Dermis blood vessel endothelial cell (primary cell): ENCODE measurements at places on chromosomes 3 and 15.
A peak's percentile ranks its signal among the peaks of the same experiment; 100 is the strongest.

GRCh38 chr3:44323341-44323955, 15.1 kb upstream of the TCAIM start:
- DNase-seq = peak; percentile 82

- DNase-seq = no peak
These were observed 33.3 kb upstream of the GPR171 start for GRCh38 chr3:151236316-151236715.

- DNase-seq = no peak
These were observed 634 bp downstream of the MINDY2 start for GRCh38 chr15:58771621-58772250.

- DNase-seq = no peak
These were observed 63.7 kb upstream of the NDN start for GRCh38 chr15:23750776-23751175.

- DNase-seq = peak; percentile 56
These were observed at the start of gene CHST13 for GRCh38 chr3:126523745-126524428. CHST13 (plus strand) TSS chr3:126524155; CDS start chr3:126524333, 178 bp downstream.

DNA sequence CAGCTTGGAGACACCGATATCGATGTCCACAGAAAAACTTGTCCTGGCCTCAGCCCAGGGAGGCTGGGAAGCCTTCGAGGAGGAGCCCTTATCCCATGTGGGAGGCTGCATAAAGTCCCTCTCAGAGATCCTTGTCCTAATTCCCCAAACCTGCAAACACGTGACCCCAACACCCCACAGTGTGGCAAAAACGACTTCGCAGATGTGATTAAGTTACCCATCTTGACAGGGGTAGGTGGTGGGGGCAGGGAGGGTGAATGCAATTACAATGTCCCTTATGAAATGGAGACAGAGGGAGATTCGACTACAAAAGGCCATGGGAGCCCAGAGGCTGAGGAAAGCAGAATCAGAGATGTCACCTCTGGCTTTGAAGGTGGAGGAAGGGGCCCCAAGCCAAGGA, 2.3 kb upstream of the TLR9 start:
- no peak for DNase-seq

DNA sequence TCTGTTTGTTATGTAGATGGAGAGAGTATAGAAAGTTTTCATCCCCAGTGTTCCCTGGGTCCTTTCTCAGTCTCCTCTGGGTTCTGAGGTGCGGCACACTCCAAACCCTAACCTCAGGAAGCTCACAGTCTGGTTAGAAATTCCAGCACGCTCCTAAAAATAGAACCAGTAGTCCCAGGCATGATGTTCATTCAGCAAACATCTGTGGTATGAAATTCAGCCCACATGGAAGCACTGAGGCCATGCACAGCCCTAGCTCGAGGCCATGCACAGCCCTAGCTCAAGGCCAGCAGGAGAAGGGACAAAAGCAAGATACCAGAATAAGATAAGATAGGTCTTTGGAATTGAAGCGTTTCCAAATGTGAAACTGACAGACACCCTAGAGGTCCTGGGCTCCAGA, 82.3 kb upstream of the OXTR start:
- no peak for DNase-seq

DNA sequence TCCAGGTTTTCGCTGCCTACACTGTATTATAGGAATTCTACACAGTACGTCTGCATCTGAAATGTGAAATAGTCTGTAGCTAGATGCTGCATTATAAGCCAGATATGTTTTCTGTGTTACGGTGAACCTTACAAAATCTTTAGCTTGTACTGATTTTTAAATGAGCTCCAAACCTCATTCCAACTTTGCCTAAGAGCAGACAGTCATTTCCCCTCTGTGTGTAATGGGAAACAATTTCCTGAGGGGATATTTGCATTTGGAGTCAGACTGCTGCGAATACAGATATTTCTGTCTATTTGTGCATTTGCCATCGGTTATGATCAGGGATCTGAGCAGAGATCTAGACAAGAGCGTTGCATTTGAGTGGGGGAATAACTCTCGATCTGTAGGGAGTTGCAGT, 37.5 kb downstream of the ARNT2 start:
- DNase-seq = no peak

GRCh38 chr15:91516866-91517265, 336.6 kb upstream of the SLCO3A1 start:
- DNase-seq = no peak

- peak; percentile 91 for DNase-seq
These were observed 264.5 kb upstream of the RASGRP1 start for GRCh38 chr15:38829086-38829485.

DNA sequence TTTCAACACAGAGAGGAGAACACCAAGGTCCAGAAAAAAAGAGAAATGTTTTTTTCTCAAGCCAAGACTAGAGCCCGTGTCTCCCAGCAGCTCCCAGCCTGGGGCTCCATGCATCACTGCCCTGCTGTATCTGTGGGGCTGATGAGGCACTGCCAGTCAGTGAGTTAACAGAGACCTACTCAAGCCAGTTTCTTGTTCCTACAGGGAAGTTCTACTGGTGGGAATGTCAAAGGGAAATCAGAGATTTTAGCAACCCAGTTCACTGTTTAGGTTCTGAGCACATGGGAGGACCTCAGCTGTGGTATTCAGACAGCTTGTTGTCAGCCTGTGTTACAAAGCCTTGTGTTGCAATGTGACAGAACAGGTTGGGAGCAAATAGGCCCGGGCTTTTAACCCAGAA, 234.3 kb downstream of the TLE3 start:
- no peak for DNase-seq

- DNase-seq = no peak
These were observed 32.2 kb downstream of the PPP4R2 start for GRCh38 chr3:73028803-73029202.

DNA sequence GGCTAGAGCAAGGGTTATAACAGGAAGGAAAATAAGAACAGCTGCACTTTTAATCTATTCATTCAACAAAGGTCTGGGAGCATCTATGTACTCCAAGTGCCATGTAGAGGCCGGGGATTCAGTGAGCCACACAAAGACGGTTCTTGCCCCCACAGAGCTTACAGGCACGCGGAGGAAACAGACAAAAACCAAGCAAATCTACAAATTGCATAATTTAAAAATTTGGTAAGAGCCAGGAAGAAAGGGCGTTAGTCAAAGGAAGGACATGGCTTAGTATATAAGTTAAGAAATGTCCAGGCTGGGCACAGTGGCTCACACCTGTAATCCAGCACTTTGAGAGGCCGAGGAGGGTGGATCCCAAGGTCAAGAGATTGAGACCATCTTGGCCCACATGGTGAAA, 10.4 kb upstream of the GREM1 start:
- DNase-seq = no peak

GRCh38 chr3:151154566-151154965, 48.5 kb downstream of the GPR171 start:
- DNase-seq = no peak

DNA sequence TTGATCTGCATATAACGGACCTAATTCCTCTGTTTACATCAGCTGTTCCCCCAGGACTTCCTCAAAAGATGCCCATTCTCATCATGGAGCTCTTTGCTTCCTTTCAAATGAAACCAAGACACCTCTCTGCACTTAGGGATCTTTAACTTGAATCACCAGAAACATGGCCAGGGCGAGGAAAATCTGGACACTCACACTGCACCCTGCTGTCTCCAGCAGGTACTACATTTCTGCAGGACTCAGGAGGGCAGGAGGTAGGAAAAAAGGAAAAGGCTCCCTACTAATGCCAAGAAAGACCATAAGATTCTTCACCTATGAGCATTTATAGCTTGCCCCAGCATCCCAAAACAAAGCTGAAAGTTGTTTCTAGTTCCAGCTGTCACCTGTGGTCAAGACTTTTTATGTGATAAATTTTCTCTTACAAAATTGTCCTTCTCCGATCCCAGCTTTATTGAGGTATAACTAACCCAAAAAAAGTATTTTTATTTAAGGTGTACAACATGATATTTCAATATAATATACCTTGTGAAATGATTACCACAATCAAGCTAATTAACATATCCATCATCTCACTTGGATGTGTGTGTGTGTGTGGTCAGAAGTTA, 87.3 kb upstream of the C15orf61 start:
- peak; percentile 74 for DNase-seq

DNA sequence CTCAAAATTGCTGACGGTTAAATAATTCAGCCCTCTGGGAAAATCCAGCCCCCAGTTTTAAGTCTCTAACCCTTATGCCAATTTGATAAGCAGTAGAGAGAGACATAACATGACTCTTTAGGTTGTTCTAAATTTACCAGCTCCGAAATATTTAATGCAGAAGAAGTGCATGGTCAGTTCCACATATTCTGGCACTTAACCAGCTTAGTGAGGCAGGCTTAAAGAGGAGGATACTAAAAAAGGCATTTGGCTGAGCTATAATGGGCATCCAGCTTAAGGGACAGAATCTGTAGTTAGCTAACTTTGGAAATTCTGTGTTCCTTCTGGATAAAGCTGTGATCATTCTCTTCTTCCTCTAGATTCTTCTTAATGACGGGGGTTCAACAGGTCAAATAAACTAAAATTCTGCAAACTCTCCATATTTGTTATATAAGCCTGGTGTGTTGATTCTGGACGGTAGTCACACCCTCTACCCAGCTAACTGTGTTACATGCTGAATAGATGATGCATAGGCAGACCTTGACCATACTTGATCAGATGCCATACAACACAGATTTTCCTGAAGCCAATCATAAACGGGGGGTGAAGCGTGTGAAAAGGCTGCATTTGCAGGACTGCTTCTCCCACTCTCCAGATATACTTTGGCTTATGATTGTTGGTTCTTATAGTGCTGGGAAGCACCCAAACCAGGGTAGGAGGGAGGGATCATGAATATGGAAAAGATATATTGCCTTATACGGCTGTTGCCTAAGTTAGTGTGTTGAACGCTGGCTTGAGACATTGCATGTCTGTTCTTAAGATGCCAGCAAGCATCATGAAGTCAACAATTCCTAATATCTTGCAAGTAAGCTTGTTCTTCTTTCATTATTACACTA, 118.4 kb downstream of the FGF12 start:
- no peak for DNase-seq

DNA sequence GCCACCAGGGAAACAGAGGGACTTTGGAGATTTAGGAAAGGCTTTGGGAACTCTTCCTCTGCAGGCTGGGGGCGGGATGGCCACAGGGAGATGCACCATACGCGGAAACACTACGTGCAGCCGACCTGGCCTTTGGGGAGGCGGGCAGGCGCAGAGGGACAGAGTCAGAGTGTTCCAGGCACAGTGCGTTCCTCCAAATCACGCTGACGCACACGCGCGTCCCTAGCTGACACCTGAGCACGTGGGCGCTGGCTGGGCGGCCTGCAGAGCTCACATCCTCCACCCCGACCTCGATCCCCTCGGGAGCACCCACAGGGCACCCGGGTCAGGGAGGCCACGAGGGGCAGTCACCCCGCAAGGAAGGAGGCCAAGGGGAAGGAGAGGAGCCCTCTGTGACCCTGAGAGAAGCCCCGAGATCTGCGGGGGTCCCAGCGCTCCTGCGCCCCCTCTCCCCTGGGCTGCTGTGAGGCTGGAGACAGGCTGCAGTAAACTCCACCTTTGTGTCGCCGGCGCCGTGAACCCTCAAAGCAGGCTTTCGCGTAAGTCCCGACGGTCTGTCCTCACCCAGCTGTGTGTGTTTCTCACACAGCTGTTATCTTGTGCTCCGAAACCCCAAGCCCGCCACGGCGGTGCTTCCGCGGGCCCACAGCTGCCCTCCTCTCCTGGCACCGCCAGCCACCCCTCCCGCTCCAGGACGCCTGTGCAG, 196.3 kb downstream of the OCA2 start:
- DNase-seq = no peak

DNA sequence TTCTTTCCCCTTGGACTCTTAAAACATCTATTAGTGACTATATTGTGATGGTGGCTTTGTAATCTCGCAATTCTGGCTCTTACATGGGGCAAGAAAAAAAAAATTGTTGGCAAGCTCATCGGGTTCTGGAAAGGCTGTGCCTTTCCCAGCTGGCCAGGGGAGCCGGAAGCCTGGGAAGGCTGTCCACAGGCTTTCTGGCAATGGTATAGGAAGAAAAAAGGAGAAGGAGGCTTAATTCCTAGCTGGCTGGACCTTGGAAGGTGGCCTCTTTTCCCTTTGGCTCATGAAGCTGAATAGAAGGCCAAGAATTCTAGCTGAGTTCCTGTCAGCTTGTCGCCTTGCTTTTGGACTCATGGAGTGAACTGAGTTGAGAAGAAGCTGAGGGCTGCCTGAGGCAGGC, 243.5 kb upstream of the SEMA6D start:
- DNase-seq = peak; percentile 63

- no peak for DNase-seq
These were observed 21.6 kb downstream of the B4GALT4 start for GRCh38 chr3:119219069-119219468.

DNA sequence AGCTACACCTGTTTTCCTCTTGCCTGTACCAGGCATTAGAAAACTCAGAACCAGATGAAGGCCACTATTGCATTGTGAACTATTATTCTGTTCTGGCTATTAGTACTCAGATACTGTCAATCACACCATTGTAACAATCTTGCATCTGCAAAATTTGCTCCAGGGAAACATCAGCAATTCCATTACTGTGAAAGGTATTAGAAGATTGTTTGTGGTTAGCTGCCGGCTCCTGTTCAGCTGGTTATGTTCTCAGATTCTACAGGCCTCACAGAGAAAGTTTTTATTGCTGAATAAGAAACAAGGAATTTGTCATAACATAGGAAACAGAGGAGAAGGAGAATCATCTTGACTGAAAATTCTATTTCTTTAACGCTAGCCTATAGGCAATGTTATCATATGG, 179.9 kb downstream of the PLOD2 start:
- no peak for DNase-seq

DNA sequence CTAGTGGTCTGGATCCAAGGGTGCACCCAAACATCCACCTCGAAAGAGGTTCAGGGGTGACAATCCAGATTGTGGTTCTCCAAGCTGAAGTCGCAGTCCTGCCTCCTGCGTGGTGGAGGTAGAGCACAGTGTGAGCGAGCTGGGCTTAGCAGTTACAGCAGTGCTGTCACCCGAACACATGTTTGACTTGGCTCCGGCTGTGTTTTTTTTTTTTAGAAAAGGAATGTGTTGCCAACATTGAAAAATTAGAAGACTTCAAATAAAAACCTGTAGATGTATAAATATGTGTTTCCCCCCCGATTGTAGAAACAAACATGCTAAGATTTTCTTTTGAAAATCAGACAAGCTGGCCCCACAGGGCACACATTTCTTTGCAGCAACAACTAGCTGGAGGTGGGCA, 530.8 kb downstream of the SHQ1 start:
- DNase-seq = peak; percentile 41

GRCh38 chr3:152296971-152297370, 28.2 kb downstream of the MBNL1 start:
- DNase-seq = no peak

DNA sequence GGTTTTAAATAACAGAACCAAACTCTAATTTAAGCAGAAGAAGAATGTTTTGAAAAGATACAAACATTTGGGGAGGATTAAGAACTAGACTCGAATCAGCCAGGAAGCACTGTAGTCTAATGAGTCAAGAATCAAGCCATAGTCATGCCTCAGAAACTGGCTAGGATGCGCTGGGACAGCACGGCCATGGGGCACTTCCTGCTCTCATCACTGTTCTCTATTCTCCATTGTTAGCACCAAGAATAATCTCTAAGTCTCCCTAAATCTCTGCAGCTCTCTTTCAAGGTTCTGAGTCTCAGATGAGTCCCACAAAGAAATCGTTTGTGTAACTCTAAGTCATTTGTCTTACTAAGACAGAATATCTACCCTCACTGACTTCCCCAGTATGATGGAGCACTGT, 399.0 kb upstream of the KCNMB2 start:
- no peak for DNase-seq

GRCh38 chr15:23857028-23857641, 170.0 kb upstream of the NDN start:
- DNase-seq = no peak
